ENCODE measurements at places on chromosomes 1 and 21.

GRCh38 chr1:2545754-2546514 is 10.2 kb upstream of the TNFRSF14 start:
- DNase-seq = peak; percentile 88

DNA sequence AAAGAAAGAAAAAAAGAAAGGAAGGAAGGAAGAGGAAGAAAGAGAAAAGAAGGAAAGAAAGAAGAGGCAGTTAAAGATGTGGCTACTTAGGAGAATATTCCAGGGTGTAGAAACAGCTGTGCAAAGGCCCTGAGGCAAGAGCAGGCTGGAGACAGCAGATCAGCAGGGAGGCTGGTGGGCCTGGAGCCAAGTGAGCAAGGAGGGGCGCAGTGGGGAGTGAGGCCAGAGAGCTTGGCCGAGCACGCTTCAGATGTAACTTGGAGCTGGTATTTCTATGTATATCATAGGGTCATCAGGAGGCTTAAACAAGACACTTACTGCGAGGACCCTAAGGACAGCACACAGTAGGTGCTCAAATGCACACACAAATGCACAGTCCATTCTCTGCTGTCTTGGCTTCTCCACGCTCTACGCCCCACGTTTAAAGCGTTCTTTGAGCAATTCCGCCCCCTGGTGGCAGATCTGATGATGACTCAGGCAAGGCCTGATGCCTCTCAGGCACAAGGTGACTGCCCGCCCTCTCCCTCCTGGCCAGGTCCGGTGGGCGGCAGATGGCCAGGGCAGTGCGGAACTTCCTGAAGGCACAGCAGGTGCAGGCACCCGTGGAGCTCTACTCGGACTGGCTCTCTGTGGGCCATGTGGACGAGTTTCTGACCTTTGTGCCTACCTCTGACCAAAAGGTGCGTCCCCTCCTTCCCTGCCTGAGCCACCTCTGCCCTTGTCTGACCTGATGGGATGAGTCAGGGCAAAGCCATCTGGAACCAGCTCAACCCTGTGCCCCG is 11.9 kb upstream of the PADI3 start:
- DNase-seq = peak; percentile 73

GRCh38 chr1:234154320-234155251 is 218.7 kb upstream of the COA6 start:
- DNase-seq = no peak

- no peak for DNase-seq
Observed at GRCh38 chr1:221394011-221394544, 347.8 kb downstream of the DUSP10 start.

DNA sequence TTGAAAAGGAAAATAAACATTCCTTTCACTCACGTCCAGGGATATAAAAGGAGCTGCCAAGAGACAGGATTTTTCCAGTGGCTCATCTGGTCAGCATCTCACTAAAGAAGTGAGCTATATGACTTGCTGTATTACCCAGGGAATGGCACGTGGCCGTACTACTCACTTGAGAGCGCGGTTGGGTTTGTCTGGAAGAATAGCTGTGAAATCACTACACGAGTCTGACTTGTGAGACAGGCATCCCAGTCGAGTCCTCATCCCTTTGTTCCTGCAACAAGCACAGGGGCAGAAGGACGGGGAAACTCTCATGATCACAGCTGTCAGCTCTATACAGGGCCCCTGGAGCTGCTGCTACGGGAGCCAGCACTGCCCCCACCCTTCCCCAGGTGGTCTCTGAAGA is 17.7 kb downstream of the RGS8 start:
- no peak for DNase-seq

- DNase-seq = no peak
Observed at GRCh38 chr21:27035791-27036190, 68.9 kb upstream of the ADAMTS5 start.

DNA sequence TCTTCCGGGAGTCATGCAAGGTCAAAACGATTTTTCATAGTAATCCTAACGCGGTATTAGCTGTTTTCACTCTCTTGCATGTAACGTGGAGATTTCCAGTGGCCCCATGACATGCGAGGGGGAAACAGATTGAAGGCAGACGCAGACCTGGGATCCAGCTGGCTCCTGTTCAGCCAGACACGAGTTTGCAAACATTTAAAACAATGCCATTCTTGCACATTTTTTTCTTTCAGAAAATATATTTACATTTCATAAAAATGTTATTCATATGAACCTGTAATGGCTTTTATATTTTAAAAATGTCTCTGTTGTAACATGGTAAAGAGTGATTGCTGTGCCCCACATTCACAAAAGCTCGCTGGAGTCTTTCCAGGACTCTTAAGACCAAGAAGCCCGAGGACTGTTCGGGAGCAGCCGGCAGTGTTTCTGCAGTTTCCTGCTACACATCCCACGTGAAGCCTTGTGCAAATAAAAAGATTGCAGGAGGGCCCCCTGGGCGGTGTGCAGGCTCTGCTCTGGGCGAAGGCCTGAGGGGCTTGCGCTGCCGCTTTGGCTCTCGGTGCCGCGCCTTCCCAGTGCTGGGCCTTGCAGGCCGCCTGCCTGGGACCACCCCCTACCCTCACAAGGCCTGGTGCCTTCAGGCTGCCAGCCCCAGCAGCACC is 184.9 kb downstream of the DYRK1A start:
- DNase-seq = no peak

GRCh38 chr1:54609301-54609921 is 13.9 kb downstream of the FAM151A start:
- DNase-seq = no peak

DNA sequence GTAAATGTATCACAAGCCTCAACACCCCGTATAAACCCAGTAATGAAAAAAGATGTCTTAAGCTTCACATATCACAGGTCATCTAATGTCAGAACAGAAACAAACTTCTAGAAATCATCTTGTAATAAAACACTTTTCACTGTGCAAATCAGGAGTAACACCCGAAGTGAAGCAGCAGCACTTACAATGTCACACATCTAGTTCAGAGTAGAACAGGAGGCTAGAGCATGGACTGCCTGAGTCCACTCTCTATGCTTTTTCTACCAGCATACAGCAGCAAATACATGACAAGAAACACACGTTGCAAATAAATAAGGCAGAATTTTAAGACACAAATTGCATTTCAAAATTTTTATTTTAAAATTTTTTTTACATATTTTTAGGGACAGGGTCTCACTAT is 57.2 kb downstream of the AKT3 start:
- DNase-seq = no peak

GRCh38 chr1:31912839-31913239 is 25.3 kb downstream of the PTP4A2 start:
- no peak for DNase-seq

DNA sequence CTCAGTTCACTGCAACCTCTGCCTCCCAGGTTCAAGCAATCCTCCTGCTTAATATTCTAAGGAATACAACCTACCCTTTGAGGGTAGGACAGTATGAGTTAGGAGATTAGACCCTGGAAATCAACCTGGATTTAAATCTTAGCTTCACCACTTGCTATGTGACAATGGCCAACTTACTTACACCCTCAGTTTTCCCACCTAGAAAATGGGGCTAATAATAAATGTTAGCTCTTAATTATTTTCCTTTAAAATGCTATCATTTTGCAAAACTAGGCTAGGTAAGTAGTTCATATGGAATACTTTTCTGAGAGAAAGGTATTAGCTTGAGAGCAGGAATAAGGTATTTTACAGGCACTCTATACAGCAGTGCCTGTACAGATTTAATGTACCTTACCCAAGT is 110.8 kb downstream of the PHTF1 start:
- no peak for DNase-seq

- no peak for DNase-seq
Observed at GRCh38 chr1:220526294-220526693, 1.6 kb upstream of the MARK1 start.

DNA sequence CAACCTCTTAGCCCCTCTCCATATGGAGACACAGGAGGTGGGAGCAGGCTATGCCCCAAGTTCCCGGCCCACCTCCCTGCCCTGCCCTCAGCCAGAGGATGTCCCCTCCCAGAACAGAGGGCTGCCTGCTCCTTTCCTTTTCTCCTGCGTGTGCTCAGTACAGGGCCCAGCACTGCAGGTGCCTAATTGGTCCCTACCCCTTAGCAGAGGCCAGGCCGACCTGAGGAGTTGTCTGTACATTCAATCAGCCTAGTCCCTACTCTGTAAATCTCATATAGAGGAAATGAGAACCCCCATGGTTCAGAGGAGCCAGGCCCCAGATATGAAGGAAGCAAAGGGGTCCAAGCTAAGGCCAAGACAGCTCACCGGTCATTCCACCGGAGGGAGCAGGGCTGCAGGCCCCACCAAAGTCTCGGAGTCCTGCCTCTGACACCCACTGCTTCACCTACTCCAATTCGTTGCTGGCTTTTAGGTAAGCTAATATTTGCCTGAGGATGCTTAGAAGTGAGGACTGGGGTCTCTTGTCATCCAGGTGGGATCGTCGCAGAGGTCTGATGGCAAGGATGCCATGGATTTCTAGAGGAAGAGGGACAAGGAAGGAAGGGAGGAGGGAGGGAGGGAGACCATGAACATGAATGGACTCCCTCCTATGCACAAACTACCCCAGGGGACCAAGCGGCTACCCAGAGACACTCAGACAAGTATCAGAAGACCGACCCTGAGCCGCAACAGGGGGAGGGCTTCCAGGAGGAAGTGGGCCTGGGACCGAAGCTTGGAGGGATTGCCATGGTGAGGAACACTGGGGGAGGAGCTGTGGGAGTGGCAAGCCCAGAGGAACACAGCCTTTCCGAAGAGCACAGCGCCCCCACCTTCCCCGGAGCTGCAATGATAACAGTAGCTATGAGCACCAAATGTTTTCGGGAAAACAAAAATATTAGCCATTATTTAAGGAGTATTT is 30.4 kb upstream of the FOXO6 start:
- no peak for DNase-seq

GRCh38 chr21:42337276-42337675 is 13.5 kb downstream of the TFF2 start:
- no peak for DNase-seq
